ENCODE measurements at places on chromosomes 3 and 15.

DNA sequence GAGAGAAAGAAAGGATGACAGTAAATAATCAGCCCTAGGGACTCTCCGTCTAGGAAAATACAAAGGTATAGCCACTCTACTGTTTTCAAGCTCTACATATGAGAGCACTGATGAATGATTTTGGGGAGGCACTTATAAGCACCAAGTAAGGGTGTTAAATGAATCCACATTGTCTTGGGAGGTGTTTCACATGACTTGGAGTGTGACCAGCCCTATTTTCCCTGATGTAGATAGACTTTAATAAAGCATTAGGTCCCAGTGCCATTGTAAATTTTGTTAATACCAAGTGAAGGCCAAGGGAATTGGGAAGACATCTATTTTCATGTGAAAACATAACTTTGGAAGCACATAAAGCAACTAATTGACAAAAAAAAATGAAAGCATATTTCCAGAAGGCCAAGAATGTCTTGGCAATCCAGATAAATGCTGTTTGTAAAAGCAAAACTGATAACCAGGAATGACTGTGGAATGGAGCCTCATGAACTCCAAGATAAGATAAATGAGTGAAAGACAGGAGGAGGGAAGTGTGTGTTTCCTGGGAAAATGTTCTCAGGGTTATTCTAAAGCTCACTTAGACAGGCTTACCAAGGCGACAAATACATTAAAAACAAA is 96.0 kb upstream of the MYZAP start:
- DNase-seq, result no peak

- DNase-seq, result no peak
Observed at GRCh38 chr3:177329854-177330253, 132.6 kb upstream of the TBL1XR1 start.

- DNase-seq, result no peak
Observed at GRCh38 chr15:29352402-29352801, 82.8 kb upstream of the NSMCE3 start.

- DNase-seq, result no peak
Observed at GRCh38 chr15:74038707-74039655, 43.4 kb downstream of the GOLGA6A start.

DNA sequence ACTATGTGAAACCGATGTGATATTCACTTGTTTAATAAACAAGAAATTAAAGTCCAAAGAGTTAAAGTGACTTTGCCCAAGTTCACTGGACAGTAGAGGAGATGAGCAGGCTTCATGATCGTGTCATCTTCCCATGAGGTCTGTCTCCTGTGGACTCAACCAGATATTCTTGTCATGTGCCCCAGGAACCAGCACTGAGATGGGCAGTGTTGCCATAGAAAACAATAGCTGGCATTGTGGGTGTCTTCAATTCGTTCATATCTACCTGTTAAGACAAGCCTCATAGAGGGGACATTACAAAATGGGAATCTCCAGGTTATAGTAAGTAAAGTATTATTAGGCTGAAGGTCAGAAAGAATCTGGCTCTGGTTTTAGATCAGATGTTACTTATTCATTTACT is 184.8 kb upstream of the BCL6 start:
- DNase-seq, result no peak

DNA sequence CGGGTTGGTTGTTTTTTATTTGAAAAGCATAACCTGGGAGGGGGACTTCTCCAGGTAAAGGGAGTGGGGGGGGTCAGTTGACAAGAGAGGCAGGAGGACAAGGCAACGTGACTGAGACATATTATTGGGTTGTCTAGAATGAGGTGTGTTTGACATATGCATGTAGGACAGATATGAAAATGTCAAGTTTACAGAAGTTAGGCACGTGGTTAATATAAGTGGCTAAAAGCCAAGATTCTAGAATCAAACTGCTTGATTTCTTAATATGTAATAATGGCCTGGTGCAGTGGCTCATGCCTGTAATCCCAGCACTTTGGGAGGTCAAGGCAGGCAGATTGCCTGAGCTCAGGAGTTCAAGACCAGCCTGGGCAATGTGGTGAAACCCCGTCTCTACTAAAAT is 212.8 kb downstream of the SQOR start:
- DNase-seq, result no peak

GRCh38 chr3:114418724-114419543 is 125.1 kb downstream of the TIGIT start:
- DNase-seq, result no peak

DNA sequence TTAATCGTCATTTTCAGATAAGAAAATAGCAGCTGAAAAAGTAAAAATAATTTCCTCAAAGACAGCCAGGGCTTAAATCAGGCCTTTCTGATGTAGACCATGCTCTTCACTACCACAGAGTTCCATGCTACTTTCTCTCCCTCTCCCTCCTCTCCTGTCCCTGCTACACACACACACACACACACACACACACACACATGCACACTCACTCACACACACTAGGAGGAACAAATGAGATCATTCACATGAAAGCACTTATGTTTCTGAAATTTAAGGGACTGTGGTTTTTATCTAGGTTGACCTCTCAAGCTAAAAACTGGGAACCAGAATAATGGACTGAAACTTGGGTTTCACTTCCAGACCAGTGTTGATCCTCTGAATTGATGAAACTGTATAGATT is 4.1 kb upstream of the PSMA4 start:
- no peak for DNase-seq

- no peak for DNase-seq
Observed at GRCh38 chr3:100578646-100579045, 30.8 kb upstream of the ADGRG7 start.

DNA sequence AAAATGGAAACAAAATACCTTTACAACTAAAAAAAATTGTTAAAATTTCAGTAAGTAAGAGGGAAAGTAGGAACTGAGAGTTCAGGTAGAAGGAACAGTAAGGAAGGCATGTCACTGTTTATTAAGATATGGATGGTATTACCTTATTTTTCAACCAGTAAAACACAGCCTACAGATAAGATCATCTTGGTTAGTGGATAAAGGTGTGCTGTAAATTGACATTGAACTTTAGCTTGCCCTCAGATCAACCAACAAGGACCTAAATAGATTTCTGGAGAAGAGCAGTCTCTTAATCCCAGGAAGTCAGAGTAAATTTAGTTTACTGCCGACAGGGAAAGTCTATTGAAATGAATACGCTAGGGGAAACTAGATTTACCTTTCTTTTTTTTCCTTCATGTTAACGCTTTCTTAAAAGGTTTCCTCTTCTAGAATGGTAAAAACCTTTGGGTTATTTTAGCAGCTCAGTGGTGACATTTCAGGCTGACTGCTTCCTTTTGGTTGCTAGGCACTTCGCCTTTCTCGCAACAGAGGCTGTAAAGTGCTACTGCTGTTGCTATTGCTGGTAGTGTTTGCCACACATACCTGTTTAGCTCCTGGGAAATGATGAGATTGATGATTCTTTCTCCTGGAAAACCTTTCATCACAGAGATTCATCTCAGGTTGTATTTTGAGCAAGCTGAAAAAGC is 12.9 kb downstream of the DZIP3 start:
- DNase-seq, result peak; percentile 23

DNA sequence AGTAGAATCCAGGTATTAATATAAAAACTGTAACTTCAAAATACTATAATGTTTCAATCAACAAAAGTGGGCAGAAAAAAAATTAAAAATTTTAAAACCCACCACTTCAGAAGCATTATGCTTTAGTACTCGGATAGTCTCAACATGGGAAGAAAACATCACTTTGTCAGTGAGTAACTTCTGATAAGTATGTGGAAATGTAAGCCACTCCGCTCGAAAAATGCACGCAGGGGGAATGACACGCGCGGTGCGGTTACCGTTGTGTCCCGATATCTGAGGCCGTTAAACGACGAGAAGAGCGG is 656 bp downstream of the NGLY1 start:
- no peak for DNase-seq

DNA sequence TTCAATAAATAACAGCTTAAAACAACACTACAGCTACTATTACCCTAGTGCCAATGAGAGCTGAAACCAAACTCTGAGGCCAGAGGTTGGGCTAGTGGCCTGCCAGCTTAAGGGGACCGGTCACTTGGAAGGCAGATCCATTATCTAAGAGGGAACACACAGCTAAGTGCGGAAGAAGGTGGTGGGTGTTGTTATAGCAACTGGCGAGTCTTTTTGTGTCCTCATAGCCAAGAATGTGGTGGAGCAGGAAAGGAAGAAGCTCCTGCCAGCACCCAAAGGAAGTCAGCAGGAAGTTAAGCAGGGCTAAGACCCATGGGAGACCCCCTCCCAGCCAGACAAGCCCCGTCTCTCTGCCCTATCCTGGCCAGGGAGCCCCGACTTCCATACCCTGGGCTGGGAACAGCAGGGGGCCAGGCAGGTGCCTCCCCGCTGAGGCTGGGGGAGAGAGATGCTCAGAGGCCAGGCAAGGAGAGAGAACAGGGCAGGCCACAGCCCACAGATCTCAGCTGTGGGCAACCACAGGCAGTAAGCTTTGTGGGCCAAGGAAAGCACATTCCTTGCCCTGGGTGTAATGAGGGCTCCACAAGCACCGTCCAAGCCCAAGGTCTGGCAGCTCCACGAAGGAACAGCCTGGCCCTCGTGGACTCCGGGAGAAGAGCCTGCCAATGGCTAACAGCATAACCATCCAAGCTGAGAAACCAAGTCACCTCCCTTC is 34.0 kb upstream of the HRH1 start:
- DNase-seq, result no peak

DNA sequence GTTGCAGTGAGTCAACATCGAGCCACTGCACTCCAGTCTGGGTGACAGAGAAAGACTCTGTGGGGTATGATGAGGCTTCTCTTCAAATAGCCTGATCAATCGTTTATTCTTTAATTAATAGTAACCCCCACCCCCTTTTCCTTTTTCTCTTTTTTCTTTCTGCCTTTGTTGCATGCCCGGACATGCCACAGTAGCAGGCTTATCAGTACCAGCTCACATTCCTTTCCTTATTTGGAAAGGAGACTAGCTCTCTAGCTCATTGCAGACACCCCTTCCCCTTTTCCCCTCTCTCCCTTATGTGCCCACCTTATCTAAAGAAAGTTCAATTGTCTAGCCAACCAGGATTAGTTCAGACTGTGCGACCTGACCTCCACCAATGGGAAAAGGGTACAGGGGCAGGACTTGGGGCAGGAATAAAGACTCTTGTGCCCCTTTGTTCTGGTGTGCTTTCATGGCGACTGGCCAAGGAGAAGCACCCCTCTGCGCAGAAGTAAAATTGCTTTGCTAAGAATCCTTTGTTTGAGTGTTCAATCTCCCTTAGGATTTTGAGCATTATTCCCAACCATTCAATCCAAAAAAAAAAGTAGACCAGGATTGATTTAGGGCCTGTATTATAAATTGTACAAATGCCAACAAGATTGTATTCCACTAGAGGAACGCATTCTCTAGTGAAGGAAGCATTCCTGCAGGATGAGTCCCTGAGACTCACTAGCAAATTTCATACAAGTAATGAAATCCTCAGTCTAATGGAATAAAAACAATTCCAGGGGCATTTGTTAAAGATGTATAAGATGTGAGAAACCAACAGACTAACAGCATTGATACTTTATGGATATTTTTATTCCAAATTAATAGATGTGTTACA is 95.8 kb upstream of the SNRPN start:
- no peak for DNase-seq

- no peak for DNase-seq
Observed at GRCh38 chr3:127389420-127389819, 101.6 kb upstream of the PRR20G start.

- no peak for DNase-seq
Observed at GRCh38 chr3:143811602-143812001, 36.7 kb downstream of the SLC9A9 start.

DNA sequence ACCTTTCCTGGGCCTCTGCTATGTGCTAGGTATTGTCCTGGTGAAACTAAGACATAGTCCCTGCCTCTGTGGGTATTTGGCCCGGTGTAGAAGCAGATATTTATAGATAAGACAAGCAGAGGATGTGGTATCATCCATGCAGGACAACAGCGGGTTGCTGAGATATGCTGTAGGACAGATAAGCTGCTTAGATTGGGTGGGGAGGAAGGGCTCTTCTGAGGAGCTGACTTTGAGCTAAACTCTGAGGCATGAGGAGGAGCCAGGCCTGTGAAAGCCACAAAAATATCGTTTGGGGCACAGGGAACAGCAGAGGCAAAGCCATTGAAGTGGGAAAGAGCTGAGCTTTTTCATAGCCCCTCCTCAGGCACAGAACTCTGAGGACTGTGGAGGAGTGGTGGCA is 492.5 kb upstream of the CFAP20DC start:
- no peak for DNase-seq

- no peak for DNase-seq
Observed at GRCh38 chr3:162014284-162014683, 517.7 kb downstream of the OTOL1 start.

GRCh38 chr3:1515882-1516281 is 423.1 kb downstream of the CNTN6 start:
- DNase-seq, result no peak

- no peak for DNase-seq
Observed at GRCh38 chr3:55708242-55708641, 221.1 kb upstream of the WNT5A start.

GRCh38 chr3:119257654-119258410 is 17.2 kb upstream of the B4GALT4 start:
- no peak for DNase-seq

DNA sequence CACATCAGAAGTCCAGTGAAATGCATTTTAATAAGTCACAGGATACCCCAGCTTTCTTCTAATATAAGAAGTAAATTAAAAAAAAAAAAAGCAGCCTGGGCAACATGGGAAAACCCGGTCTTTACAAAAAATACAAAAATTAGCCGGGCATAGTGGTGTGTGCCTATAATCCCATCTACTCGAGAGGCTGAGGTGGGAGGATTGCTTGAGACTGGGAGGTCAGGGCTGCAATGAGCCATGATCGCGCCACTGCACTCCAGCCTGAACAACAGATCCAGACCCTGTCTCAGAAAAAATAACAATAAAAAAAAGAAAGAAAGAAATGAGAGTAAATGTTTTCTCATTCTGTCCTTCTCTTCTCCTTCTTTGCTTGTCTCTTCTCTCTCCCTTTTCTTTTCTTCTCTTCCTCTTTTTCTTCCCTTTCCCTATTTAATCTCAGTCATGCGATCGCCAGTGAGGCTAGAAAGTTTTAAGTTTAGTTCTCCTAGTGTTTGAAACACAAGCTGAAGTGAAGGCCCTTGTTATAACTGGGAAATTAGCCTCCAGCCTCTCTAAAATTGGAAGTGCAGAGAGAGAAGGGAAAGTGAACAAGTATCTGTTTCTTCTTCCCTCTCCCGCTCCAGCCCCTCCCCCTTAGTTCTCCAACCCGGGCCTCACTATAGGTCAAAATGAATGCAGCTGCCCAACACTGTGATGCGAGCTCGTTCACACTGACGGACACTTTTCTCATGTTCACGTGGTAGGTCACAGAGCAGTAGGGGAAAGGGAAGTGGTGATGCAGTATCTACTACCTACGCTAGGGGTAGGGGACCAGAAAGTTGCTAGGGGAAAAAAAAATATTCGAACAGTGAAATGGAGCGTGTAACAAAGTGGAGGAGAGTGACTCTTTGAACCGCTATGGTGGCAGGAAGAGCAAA is 23.5 kb upstream of the TSC22D2 start:
- DNase-seq, result peak; percentile 65

Data from stimulated activated naive CD8-positive, alpha-beta T cell treated with anti-CD3 and anti-CD28 coated beads, Interleukin-15, Interleukin-2, amounts not matched to agents 100 U/mL and 50 U/mL, for 24 hours (primary cell).